CD4-positive, alpha-beta T cell treated with Interleukin-12 subunit alpha and Interleukin-12 subunit beta, for 1 hour (primary cell): ENCODE measurements at places on chromosomes 7 and 10.

- no peak for DNase-seq
These were observed 139.3 kb downstream of the CXCL12 start for GRCh38 chr10:44245601-44245938.

GRCh38 chr10:75013007-75013406 is 98.4 kb upstream of the SAMD8 start:
- DNase-seq = no peak

DNA sequence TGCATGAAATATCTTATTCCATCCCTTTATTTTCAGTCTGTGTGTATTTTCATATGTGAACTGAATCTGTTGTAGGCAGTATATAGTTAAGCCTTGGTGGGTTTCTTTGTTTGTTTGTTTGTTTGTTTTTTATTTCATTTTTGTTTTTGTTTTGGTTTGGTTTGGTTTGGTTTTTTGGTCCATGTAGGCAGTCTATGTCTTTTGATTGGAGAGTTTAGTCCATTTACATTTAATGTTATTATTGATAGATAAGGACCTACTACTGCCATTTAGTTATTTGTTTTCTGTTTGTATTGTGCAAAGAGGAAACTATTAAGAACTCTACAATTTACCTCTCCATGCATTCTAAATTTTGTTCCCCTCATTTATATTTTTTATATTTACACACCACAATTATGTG is 695.9 kb upstream of the GRM3 start:
- DNase-seq = no peak

DNA sequence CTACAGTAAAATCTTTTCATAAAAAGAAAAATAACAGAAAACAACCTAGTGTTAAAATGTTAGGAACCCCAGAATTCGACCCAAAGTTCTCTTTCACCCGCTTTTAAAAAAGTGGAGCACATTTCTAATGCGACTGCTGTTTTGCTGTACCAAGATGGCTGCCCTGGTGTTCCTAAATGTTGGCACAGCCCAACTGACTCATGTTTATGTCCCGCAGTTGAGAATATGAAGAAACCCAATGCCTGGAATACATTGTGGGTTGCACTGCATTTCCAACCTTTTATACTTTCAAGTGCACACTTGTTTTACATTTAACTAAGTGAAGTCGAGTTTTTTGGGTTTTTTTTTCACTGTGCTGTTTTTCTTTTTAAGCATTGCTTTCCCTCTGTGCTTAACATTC is 944 bp downstream of the STEAP1B start:
- no peak for DNase-seq

- DNase-seq = no peak
These were observed 102.3 kb upstream of the SEMA3E start for GRCh38 chr7:83751217-83751616.

GRCh38 chr7:123846217-123846891 is 1.4 kb downstream of the HYAL4 start:
- DNase-seq = no peak

- no peak for DNase-seq
These were observed at the start of gene NPY for GRCh38 chr7:24283897-24284698. TSS of gene NPY (plus strand) at chr7:24284190. CDS start at chr7:24285241, 1,051 bp downstream.

DNA sequence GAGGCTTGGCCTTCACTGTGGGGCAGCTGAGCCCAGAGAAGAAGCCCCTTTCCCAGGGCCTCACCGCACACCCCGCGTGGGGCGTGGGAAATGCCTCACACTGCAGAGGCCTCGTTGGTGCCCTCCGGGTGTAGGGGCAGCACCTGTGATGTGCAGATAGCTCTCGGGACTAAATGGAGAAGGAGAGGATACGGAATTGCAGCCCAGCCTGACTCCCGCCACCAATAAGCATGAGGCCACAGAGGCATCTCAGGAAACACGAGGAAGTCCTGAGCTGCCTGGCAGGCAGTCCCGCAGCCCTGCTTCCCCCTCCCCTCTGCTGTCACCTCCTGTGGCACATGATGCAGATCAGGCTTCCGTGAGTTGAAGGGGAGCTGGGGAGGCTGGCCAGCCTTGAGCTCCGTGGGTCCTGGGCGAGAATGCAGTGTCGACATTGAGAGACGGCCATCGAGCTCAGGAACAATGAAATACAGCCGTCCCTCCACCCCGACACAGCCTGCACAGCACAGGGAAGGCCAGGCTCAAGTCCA is 59.6 kb upstream of the PPP2R2D start:
- DNase-seq = no peak
